Activated T-cell treated with anti-CD3 and anti-CD28 coated beads, Interleukin-2, amount 50 U/mL, for 4 hours (primary cell): ENCODE measurements at places on chromosomes 2 and 18.

GRCh38 chr2:201786471-201786870, 5.7 kb upstream of the ALS2 start:
- no peak for DNase-seq

DNA sequence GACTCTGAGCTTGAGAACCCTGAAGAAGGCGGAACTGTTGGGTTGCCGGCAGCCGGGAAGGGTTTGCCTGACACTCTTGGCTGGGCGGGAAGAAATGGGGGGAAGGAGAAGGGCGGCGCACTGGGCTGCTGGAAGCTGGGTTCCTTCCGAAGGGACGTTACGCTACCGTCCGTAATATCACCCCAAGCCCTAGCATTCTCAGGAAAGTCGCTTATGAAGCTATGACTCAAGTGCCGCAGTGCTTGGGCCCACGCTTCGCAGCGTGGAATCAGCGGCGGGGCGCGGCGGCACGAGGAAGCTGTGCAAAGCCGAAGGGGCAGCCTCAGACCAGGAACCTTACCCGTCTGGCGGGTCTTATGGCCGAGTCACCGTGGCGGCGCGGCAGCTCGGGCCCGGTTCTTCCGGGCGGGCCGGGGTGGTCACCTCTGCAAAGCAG, 50.2 kb upstream of the SIGLEC15 start:
- peak; percentile 27 for DNase-seq

- DNase-seq: no peak
Observed at GRCh38 chr18:9132628-9133027, 4.0 kb upstream of the ANKRD12 start.

GRCh38 chr2:46157966-46158310, 139.3 kb upstream of the EPAS1 start:
- DNase-seq: no peak

- DNase-seq: no peak
Observed at GRCh38 chr2:216430811-216431530, 18.7 kb downstream of the SMARCAL1 start.

GRCh38 chr2:59930430-59930829, 623.0 kb downstream of the BCL11A start:
- DNase-seq: no peak

- no peak for DNase-seq
Observed at GRCh38 chr2:201959626-201960025, 74.0 kb upstream of the FZD7 start.

- DNase-seq: no peak
Observed at GRCh38 chr18:1498216-1498615, 593.5 kb downstream of the ADCYAP1 start.

GRCh38 chr2:109375131-109375561, 238.6 kb downstream of the SEPTIN10 start:
- DNase-seq: no peak

DNA sequence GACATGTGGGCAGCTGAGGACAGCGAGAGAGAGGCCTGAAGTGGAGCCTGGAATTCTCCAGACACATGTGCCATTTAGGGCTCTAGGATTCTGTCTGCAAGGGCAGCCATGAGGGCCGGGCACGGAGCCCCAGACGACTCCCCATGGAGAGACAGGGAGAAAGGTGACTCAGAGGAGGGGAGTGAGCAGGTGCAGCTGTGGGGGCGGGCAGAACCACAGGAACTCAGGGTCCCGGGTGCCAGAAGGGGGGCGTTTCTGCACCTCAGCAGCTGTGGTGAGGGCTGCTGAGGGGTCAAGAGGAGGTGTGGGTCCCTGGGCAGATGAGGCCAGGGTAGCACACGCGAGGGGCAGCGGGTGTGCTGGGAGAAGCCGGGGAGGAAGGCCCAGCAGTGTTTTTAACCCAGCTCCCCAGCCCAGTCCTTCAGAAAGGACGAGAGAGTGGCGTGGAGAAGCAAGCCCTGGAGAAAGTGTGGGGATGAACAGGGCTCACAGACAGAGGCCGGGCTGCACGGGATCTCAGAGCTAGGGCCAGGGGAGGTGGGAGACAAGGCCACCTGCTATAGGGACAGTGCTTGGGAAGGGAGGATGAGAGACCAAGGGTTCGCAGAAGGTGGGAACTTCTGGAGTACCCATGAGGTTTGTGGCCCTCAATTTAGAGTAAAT, 7.6 kb downstream of the GPR17 start:
- DNase-seq: no peak

DNA sequence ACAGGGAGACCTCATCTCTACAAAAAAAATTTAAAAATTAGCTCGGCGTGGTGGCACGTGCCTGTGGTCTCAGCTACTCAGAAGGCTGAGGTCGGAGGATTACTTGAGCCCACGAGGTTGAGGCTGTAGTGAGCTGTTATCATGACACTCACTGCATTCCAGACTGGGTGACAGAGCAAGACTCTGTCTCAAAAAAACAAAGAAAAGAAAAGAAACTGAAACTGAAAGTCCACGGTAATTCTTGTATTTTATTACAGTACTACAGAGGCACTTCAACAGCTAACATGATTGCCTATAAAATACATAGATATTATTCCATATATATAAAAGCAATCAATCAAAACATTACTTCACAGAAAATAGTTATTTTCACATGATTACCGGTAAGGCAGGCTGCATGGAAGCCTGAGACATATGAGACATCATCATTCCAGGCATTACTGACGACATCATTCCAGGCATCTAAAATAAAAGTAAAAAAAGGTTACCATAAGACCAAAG, 23.1 kb downstream of the PRPF40A start:
- peak; percentile 24 for DNase-seq

DNA sequence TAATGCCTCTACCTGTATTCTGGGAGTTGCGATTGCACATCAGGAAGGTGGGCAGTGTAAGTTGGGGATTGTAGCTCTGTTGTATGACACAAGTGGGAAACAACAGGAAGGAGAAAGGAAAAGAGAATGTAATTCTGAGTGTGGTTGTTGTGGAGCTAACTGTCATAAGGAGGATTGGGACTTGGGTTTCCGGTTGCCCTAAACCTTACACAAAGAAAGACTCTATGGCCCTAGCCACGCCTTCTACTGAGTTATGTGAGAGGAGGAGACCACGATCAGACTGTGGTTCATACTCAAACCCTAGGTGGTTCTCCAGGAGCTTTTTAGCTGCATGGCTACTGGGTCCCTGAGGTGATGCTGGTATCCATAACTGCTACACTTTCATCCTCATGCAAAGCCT, 86.5 kb downstream of the TANC1 start:
- DNase-seq: no peak

- DNase-seq: peak; percentile 91
Observed at GRCh38 chr2:27890146-27890923, at the start of the genes BABAM2 and RBKS. TSS of gene BABAM2 (plus strand) at chr2:27890729. CDS start at chr2:27894557, 3,828 bp downstream. TSS of gene RBKS (minus strand) at chr2:27890387. CDS start at chr2:27890345, 42 bp downstream.

- DNase-seq: no peak
Observed at GRCh38 chr18:53941601-53942338, 282.7 kb downstream of the MBD2 start.

DNA sequence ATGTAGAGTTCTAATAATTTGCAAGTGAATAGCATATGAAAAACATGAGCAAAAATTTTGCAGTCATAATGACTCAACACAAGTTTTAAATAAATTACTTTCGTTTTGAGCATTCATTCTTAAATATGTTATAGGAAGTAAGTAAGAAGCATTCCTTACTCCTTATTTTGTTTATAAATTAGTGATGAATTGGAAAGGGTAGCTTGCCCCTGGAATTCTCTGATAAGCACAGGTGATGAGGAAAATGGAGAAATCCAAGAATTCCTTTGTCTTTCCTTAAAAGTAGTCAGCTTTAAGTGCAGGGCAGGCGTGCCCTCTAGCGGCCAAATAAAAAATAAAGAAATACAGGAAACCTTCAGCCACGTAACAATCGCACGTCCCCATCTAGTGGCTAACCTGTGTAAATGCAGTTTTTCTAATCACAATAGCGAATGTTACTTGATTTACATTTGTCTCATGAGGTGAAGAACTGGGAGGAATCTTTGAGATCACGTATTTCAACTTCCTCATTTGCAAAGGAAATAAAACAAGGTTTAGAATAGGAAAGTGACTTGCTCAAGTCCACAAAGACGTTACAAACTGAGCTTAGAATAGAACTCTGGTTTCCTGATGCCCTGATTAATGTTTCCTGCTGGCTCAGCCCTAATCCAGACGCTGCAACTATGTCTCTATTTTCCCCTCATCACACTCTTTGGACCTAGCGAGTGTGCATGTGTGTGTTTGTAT, 47.2 kb upstream of the ZNG1B start:
- DNase-seq: peak; percentile 33

- DNase-seq: no peak
Observed at GRCh38 chr2:22787745-22788144, 597.2 kb upstream of the KLHL29 start.

DNA sequence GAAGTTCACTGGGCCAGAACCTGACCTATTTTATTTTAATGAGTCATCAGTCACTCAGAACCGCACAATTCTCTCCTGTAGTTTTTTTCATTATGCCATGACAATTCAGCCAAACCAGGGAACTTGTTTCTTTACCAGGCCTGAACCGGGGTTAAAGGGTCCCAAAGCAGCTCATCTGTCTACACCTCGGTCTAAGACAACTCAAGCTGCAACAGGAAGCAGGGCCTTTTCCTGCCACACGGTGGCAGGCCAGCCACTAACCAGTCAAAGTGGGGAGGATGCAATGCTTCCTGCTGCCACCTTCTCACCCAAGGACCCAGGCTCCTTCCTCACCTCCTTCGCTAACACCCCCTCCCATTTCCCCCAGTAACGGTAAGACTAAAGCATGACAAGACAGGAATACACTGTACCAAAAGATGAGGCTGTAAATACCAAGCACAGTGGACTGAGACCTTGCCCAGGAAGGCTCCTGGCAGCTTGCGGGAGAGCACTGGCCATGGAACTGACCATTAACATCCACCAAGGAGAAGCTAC, 56.7 kb upstream of the ACKR3 start:
- DNase-seq: peak; percentile 58

- peak; percentile 80 for DNase-seq
Observed at GRCh38 chr2:53786705-53787613, at the start of the genes ASB3 and ERLEC1. TSS of gene ASB3 (minus strand) at chr2:53786953. CDS start at chr2:53765572, 21,381 bp downstream. TSS of gene ERLEC1 (plus strand) at chr2:53787044. CDS start at chr2:53787211, 167 bp downstream.

DNA sequence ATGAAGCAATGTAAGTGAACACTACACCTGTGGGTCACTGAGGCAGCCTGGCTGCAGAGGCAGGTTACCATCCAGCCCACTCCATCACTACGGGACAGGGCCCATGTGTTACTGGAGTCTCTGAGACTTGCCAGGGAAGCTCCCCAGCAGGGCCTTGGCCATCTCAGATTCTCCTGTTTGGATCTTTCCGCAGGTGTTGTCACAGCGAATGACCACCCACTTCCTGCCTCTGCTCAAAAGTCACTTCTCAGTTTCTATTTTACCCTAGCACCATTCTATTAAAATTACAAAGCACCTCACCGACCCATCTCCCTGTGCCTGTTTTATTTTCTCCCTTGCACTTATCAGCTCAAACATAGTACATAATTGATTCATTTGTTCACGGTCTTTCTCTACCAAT, 34.5 kb upstream of the L3MBTL4 start:
- DNase-seq: no peak

DNA sequence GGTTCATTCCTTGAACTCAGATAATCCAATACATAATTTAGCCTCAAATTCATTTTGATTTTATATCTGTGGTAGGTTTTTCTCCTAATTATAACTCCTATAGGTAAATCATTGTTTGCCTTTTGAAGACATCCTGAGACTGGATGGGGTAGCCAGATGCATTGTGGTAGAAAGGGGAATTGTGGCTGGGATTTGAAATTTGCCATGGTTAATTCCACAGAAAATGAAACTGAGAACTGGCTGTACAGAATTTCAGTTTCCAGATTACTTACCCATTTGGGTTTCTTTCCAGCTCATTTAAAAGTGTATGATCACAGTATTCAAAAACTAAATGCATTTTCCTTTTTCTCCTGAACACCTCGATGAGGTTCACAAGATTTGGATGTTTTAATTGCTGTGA, 18.2 kb downstream of the CDKL4 start:
- DNase-seq: no peak

GRCh38 chr2:74149247-74149525, 1.5 kb upstream of the BOLA3 start:
- no peak for DNase-seq

DNA sequence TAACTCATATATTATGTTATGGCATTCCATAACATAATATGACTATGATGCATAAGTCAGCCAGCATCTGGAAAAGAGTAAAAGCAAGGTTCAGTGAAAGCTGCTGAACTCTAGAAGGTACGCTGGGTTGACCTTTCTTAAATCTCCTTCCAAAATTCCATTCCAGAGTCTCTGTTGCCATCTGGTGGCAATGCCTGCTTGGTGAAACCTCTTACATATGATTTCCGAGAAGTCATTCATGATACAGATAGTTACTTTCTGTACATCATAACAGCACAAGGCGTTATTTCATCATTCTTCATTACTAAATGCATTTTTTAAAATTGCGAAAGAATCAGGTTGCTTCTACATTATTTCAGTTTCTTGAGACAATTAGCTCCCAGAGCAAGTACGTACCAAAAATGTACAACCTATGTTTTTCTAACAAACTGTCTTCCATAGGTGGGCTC, 7.0 kb upstream of the EPG5 start:
- peak; percentile 56 for DNase-seq

GRCh38 chr2:151995161-151995557, 103.7 kb downstream of the CACNB4 start:
- no peak for DNase-seq

- no peak for DNase-seq
Observed at GRCh38 chr2:104766683-104767082, 87.2 kb upstream of the POU3F3 start.

DNA sequence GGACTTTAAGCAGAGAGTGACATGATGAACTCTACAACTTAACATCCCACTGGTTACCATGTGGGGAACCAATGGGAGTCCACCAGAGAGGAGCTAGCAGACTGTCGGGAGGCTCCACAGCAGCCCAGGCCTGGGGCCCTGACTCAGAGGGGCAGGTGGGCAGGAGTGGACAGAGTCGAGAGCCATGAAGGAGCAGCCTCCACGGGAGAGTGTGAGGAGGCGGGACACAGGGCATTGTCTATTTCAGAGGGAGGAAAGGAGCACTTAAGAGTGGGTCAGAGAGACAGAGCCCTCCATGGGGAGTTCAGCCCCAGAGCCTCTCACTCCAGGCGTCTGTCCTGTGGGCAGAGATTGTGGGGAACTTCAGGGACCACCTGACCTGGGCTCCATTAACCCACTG, 118.7 kb downstream of the CYP26B1 start:
- DNase-seq: no peak

DNA sequence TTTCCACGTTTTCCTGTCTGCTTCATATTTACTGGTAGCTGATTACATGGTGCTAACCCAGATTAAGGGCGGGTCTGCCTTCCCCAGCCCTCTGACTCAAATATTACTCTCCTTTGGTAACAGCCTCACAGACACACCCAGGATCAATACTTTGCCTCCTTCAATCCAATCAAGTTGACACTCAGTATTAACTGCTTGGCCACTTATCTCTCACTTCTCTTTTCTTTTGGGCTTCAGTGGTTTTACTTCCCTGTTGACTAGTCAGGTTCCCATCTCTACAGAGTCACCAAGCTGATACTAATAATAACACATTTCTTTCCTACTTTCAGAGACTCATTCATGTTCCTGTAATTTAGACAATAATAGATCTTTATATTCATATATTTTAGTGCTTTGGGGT, 302.2 kb upstream of the MAP2 start:
- DNase-seq: no peak

GRCh38 chr18:3380384-3380961, 69.5 kb upstream of the TGIF1 start:
- DNase-seq: no peak

- DNase-seq: no peak
Observed at GRCh38 chr2:47218066-47218581, 63.0 kb upstream of the STPG4 start.
